ENCODE measurements at places on chromosomes 2 and 18.
A peak's percentile ranks its signal among the peaks of the same experiment; 100 is the strongest.

DNA sequence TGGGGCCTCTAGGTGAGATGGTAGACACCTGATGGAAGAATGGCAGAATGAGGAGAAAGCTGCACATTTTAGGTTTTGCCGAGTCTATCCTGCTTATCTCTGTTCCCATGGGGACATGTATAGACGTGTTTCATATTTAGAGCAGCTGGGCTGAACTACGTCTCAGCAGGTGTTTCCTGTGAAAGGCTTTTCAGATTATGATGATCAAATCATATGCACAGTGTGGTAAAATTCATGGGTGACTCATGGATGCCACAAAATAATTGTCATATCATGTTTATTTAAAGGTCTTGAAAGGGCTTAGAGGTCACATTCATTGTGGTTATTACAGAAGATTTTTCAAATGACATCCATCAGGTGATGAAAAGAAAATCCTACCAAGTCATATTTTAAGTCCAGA is 90.5 kb downstream of the ICOS start:
- DNase-seq: peak; percentile 62

- DNase-seq: no peak
Measured at GRCh38 chr2:31213601-31214443, 3.5 kb downstream of the CAPN14 start.

DNA sequence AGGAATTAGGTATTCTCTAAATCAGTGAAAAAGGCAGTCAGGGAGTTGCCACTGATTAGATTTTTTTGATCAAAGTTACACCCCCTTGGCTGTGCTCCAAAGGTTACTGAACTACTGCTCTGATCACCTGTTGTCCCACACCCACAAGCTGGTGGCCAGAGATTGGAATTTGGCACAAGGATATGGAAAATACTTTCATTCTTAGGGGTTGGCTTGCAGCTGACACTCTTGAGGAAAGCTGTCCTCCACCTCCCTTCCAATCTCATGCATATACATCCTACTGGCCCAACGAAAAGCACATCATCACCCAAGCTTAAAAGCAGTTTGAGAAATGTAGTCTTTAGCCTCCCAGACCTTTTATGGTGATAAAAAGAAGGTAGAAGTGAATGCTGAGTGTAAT is 329.5 kb upstream of the CHAC2 start:
- DNase-seq: no peak

GRCh38 chr2:160583146-160583535 is 89.5 kb upstream of the RBMS1 start:
- no peak for DNase-seq

- peak; percentile 2 for DNase-seq
Measured at GRCh38 chr2:1742681-1743395, 1.5 kb downstream of the PXDN start.

DNA sequence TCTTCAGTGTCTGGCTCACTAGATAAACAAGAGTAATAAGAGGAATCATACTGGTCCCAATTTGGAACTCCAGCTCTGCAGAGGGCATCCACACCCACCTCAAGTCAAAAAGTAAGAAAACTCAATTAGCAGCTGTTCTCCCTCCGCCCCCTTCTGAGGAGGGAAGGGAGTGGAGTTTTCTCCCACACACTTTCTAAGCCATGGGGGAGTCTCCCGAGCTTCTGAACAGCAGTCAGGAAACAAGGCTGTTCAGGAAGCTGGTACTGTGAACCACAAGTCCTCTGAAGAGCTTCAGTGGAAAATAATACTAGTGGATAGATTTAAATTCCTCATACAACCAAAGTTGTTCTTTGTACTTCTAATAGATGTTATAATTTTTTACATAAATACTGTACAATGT is 32.9 kb upstream of the SPTBN1 start:
- no peak for DNase-seq

GRCh38 chr2:164993287-164994016 is 38.1 kb upstream of the SLC38A11 start:
- no peak for DNase-seq

DNA sequence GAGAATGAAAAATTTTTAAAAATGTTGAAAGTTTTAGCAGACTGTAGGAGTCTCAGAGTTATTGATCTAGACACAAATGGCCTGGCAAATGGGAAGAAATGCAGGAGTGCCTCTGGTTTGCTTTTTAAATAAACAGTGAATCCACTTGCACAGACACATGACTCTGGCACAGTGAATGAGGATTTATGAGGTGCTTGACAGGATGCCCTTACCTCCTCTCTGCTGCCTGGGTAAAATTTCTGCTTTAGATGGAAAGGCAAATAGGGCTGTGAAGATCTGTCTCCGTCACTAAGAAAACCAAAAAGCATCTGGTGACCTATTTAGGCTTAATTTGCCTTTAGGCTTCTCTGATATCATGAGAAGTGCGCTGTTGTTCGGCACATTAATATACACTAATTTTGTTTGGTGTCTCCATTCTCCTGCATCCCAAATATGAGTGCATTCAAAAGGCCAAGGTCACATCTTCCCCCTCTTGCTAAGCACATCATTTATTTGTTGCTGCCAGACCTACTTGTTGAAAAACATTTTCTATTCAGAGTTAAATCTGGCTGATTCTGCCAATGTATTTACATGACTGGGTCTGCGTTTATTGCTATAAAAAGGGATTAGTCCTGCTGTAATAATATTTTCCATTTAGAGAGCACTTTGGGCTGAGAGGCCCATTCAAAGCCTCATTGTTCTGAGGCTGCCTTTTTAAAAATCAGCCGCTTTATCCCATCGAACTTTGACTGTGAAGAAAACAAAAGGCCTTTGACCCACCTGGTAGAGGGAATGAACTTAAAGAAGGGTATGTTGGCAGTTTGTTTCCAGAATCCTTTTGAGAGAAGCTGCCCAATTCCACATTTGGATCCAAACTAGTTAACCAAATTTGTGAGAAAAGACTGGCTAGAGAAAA is 94.9 kb downstream of the RNF152 start:
- DNase-seq: no peak

Data from CD4-positive, alpha-beta T cell treated with Interleukin-15 for 4 hours (primary cell).